ENCODE measurements at places on chromosomes 3 and 15. TPM values are rescaled to one million over a fixed set of nuclear protein-coding genes. Genes with fewer than 3 reads are reported as not detected.

Gene IL12A
- 0.74 TPM for total RNA-seq

Gene SEMA3F
- 8.9 TPM for total RNA-seq

Gene CHRM5
- 1.2 TPM for total RNA-seq

Gene GBE1
- total RNA-seq: 15.7 TPM

Gene TM4SF18
- 3.7 TPM for total RNA-seq

Gene CEMIP
- 3.9 TPM for total RNA-seq

Gene TMEM45A
- total RNA-seq: 3.7 TPM

Gene KLHL6
- 0.49 TPM for total RNA-seq

Gene TTC21A
- total RNA-seq: 2.0 TPM

Gene TGM4
- not detected for total RNA-seq

Gene IL5RA
- 0.49 TPM for total RNA-seq

Gene ZIC1
- total RNA-seq: 12.3 TPM

Gene RBMS3
- 7.6 TPM for total RNA-seq

Gene CPEB1
- total RNA-seq: 2.5 TPM

Gene RYK
- 52.4 TPM for total RNA-seq

Gene CAPN3
- 0.49 TPM for total RNA-seq

Gene GALNT15
- total RNA-seq: 2.2 TPM

Gene CCR1
- 0.49 TPM for total RNA-seq

Gene ACSBG1
- total RNA-seq: 3.0 TPM

Gene ECE2
- total RNA-seq: 2.7 TPM

Measured in temporal lobe (tissue), 4 donors.